ENCODE measurements at places on chromosomes 11 and 22.

DNA sequence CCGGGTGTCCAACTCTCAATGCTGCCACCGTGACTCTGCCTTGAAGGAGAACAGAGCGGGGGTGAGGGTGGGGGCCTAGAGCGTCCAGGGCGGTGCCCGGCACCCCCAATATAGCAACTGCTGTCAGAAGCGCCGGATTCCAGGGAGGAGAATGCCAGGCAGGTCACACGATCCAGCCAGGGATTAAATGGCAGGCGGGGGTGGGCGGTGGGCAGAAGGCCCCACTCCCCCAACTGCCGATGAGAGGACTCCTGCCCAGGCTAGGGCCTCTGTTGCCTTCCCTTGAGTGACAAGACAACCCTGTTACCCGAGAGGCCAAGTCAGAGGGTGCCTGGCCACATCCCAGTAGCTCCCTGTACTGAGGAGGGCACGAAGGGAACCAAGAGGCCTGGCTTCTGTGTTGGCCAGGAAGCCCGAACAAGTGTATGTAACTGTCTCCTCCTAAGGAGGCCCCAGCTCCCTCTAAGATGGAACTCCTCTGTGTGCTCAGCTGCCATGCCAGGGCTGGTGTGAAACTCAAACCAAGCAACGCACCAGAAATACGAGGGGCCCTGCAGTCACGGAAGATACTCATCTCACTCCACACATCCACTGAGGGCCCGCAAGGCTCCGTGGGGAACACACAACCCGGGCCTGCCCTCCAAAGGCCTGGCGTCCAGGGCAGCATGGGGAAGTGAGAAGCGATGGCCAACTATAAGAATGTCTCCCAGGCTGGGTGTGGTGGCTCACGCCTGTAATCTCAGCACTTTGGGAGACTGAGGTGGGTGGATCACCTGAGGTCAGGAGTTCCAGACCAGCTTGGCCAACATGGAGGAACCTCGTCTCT lies 3.0 kb downstream of the PACSIN3 start:
- DNase-seq: no peak

GRCh38 chr22:25051983-25052710 lies 99.6 kb downstream of the KIAA1671 start:
- DNase-seq: no peak

GRCh38 chr11:62546929-62547625 lies 471 bp upstream of the AHNAK start:
- DNase-seq: no peak

GRCh38 chr11:47861728-47862127 lies 13.6 kb upstream of the NUP160 start:
- DNase-seq: no peak

DNA sequence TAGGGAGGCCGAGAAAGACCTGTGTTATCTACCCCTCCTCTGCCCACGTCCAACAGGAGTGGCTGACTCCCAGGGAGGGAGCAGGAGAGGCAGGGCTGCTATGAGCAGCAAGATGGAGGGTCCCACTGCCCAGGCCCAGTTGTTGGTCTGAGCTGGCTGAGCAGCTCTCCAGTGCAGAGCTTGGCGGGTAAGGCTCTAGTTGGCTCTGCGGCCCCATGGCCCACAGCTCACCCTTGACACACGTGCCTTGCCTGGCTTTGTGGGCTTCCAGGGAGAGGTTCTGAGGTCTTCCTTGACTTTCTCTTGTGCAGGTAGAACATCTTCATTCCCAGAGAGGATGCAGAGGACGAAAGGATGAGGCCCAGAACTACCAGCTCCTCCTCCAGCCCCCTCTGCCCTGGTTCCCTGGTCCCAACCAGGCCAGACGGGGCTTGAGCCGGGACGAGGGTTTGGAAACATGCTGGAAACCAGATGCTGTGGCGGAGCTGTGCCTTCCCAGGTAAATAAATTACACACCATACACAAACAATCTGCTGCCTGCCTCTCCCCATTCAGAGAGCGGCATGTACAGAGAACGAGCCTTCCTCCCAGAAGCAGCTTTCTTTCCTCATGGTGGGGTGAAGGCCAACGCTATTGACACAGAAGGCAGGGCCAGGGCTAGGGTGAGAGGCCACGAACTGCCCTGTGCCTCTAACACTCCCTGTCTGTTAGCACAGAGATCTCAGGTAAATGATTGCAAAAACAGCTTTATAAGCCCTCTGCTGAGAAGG lies 48.1 kb downstream of the DSCAML1 start:
- DNase-seq: no peak
